ENCODE measurements at places on chromosomes 7 and 10.

GRCh38 chr10:44198096-44198779, 186.7 kb downstream of the CXCL12 start:
- no peak for DNase-seq

GRCh38 chr7:26858241-26858715, 6.1 kb downstream of the SKAP2 start:
- DNase-seq = no peak

GRCh38 chr7:151709141-151710038, 167.5 kb downstream of the PRKAG2 start:
- DNase-seq = no peak

DNA sequence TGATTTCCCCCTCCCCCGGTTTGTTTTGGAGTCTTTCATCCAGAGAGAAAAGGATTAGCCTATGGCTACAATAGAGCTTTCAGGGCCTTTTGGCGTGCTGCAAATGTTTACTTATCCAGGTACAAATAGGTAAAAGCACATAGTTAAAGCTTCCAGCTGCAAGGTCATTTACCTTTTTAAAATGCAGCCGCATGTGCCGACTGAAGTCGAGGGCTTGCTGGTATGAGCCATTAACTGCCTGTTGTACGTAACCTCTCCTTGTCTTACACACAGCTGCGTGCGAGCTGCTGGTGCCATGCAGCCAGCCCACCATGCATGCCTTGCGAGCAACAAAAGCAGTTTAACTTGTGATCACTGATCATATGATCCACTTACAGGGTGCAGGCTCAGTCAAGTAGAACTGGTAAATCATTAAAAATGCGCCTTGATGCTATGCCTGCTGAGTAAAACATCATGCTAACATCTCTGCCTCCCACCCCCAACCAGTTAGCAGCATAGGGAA, 866.4 kb downstream of the LRMDA start:
- no peak for DNase-seq

GRCh38 chr7:44536090-44536489, 5.0 kb downstream of the NPC1L1 start:
- DNase-seq = no peak

DNA sequence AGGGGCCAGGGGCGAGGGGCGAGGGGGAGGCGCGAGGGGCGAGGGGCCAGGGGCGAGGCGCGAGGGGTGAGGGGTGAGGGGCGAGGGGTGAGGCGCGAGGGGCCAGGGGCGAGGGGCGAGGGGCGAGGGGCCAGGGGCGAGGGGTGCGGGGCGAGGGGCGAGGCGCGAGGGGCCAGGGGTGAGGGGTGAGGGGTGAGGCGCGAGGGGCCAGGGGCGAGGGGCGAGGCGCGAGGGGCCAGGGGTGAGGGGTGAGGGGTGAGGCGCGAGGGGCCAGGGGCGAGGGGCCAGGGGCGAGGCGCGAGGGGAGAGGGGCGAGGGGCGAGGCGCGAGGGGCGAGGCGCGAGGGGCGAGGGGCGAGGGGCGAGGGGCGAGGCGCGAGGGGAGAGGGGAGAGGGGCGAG, 192.3 kb downstream of the PTPRN2 start:
- no peak for DNase-seq

- peak; percentile 45 for DNase-seq
These were observed 183.6 kb upstream of the NFE2L3 start for GRCh38 chr7:25968205-25968993.

GRCh38 chr10:128908499-128908898, 558.5 kb upstream of the MGMT start:
- DNase-seq = no peak

GRCh38 chr10:30854656-30855055, 177.0 kb downstream of the ZNF438 start:
- DNase-seq = no peak

DNA sequence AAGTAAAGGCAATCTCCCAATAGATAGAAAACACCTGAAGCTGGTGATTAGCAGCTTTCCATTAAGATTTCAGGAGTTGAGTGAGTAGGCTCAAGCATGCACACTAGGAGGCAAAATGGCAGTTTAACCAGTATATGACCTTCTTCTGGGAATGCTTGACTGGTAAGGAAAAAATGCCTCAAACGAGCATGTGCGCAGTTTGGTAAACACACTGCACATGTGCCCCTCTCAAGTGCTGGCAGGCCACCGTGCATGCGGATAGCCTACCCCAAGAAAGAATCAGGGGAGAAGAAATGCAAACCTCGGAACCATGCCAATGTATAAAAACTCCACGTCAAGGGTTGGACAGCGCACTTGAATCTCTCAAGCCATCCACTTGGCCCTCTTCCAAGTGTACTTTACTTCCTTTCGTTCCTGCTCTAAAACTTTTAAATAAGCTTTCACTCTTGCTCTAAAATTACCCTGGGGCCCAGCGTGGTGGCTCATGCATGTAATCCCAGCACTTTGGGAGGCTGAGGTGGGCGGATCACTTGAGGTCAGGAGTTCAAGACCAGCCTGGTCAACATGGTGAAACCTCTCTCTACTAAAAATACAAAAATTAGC, 98.8 kb upstream of the CDK1 start:
- no peak for DNase-seq

- DNase-seq = no peak
These were observed 135.2 kb downstream of the CUX1 start for GRCh38 chr7:101952355-101953247.

All from muscle of back (tissue), 13 donors.